Stimulated activated CD8-positive, alpha-beta memory T cell treated with anti-CD3 and anti-CD28 coated beads, Interleukin-4, amount 100 ng/mL, for 1 hour (primary cell): ENCODE measurements at places on chromosomes 6 and 20.

- peak; percentile 20 for DNase-seq
Measured at GRCh38 chr6:13615792-13616120, 621 bp downstream of the NOL7 start.

GRCh38 chr20:3798908-3799248 is 2.8 kb downstream of the CDC25B start:
- DNase-seq, result no peak

DNA sequence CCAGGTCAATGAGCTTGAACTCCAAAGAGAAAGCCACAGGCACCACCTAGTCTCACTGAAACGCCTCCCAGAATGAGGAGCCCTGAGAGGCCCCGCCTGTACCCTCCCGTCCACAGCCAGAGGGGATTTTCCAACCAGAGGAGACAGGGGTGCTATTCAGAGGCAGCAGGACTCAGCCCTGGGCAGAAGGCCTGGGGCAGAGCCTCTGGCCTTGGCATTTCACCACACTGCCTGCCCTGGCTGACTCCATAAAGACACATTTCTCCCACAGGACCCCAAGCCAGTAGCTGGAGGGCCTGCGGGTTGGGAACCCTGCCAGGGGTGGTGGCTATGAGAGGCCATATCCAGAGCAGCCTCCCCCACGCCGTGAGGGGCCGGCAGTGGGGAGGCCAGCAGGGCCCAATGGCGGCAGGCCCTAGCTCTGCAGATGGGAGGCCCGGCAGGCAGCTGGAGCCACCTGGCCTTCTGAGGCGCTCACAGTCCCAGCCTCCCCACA is 159.3 kb downstream of the PREX1 start:
- no peak for DNase-seq

DNA sequence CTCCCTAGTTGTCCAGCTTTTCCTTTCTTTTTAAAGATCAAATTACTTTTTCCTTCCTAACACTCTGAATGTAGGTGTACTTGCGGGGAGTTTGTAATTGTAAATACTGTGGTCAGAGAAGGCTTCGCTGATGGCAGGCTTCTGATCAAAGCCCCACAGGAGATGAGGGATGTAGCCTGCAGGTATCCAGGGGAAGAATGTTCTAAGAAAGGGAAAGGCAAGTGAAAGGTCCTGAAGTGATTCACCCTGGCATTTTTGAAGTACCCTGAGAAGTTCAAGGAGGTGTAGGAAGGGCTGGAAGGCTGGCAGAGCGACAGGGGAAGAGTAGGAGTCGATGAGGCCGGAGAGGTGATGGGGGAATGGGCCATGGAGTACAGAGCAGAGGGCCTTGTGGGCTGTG is 38.2 kb upstream of the CCN6 start:
- no peak for DNase-seq

DNA sequence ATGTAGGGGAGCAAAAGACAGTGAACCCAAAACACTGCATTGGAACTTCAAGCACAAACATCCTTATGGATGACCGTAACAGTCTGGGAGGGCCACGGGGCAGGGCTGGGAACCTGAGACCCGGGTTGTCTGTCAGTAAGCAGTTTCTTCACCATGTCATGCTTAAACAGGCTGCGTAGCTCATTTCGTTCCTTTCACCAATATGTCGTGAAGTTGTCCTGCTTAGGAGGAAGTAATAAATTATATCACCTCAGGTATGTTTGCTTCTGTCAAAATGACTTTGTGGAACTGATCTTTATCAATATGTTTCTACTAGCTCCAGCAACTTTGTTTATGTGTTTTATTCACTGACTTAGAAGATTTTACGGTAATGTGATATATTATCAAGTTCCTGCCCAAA is 12.4 kb upstream of the MAK start:
- no peak for DNase-seq
